ENCODE measurements at places on chromosomes 11 and 22.
A peak's percentile ranks its signal among the peaks of the same experiment; 100 is the strongest.

GRCh38 chr11:78727816-78728215 lies 153.2 kb upstream of the NARS2 start:
- no peak for DNase-seq

- DNase-seq = no peak
Measured at GRCh38 chr11:27976262-27976661, 131.7 kb downstream of the KIF18A start.

DNA sequence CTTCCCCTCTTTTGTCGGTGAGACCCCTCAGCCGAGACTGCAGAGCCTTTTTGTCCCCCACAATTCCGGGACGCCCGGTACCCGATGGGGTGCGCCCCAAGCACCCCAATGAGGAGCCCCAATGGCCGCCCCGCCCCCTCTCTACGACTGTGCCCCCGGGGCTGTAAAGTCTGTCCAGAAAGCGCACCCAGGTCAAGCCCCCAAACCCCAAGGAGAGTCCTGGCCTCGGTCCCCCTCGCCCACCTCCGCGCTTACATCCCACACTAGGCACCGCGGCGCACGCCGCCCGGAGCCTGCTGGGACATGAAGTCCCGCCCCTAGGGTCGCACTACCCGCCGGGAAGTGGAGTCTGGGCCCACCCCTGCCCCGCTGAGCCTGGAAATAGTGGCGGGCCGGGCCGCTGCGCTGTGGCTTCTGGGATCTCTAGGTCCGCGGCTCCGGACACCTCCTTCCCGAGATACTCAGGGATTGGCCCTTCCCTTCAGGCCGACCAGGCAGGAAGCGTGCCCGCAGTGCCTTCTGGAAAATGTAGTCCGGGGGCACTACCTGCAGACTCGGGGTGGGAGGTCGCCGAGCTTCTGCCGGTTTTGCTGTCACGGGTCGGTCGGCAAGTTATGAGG lies at the start of gene MEN1:
MEN1 (minus strand) TSS at position 281 of the 620 bp plus-strand sequence. CDS start 442 bp downstream, outside the sequence.
- peak; percentile 96 for DNase-seq

DNA sequence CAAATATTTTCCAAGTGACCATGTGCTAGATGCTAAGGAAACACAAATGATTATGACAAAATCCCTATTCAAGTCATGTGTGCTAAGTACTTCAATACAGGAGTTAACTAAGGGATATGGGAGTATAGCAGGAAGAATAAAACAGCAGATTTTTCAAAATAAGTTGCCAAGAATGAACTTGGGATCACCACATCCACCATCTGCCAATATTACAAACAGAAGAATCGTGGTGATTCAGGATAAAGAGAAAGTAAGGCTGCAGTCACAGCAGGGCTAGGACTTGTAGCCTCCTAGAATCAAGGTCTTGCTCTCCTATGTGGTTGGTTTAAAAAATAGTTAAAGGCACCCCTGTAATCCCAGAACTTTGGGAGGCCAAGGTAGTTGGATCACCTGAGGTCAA lies 34.3 kb downstream of the MRTFA start:
- no peak for DNase-seq

DNA sequence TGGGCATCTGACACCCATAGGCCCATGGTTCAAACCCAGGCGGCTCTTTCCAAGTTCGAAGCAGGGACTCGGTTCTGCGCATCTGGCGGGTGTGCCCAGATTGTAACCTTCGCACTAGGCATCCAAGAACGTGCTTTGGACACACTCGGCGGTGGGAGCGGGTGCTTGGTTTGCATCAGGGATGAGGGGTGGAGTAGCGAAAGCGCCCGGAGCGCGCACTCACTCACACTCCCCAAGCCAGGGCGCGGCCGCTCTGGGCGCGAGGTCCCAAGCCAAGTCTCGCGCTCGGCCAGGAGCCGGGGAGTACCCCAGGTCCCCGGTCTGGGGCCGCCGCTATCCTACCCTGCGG lies 243 bp upstream of the SYT9 start:
- DNase-seq = no peak

- no peak for DNase-seq
Measured at GRCh38 chr22:46752286-46752987, 10.0 kb upstream of the TBC1D22A start.

DNA sequence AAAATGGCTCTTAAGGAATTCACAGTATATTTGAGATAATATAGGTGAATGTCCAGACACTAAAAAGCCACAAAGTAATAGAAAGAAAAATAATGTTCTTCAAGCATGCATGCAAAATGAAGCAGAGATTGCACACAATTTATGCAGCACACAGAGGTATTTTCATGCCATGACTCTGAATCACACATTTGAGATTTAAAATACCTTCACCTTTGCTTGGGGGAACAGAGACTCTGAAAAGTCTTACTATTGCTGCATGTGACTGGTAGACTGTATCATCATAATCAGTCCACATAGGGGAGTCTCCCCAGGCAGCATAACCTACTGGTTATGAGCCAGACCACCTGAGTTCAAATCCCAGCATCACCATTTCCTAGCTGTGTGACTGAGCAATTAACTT lies 96.2 kb downstream of the RCN1 start:
- DNase-seq = no peak

- DNase-seq = peak; percentile 94
Measured at GRCh38 chr11:116062490-116063171, 558.4 kb upstream of the CADM1 start.

DNA sequence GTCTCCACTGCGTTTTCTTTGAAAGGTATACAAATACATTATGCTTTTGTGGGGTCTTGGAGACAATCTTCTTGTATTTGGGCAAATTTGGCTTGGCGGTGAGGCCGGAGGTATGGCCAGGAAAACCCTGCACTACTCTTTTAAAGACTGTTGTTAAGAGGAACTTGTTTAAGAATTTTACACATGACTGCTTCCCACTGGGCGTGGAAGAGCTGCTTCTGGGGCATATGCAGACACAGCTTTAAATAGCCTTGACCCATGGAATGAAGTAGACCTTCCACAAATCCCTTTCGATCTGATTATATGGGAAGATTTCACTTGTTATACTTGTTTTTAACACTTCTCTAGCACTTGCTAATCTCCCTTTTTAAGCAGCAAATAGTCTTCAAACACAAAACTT lies 453.6 kb downstream of the MN1 start:
- no peak for DNase-seq

DNA sequence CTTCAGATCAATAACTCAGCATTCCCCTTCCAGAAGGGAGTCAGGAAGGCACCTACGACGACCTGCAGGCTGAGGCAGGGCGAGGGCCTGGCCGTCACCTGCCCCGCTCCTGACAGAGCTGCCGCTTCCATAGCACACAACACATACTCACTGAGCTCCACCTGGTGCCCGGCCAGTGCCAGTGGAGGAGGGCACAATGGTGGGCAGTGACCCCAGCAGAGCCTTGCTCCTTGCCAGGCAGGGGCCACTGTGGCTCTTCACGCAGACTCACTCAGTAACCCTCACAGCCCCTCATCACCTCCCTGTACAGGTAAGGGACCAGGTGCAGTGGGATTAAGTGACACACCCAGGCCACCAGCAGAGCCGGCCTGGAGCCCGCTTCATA lies 24.6 kb downstream of the LRFN4 start:
- DNase-seq = no peak

DNA sequence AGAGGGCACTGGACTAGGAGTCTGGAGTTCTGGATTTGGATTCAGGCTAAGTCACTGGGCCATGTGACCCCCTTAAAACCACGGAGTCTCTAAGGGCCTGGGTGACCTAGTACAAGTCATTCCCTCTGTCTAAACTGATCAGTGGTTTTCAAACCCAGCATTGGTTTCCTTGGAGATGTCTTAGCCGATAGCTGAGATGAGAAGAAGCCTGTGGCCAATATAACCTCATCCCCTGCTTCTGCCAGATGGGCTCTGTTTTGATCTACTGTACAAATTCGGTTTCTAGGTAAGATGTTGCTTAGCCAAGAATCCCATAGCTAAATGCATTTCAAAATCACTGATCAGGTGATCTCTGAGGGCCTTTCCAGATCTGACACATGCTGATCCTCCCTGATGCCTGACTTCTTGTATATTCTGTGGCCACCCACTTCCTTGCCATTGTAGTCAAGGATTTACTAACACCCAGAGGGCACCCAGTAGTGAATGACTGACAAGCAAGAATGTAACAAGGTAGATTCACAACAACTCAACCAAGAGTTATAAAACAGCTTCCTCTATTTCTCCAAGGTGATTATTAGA lies 53.1 kb downstream of the GALNT18 start:
- DNase-seq = no peak

- DNase-seq = no peak
Measured at GRCh38 chr11:75201771-75202170, 38.8 kb upstream of the TPBGL start.

- no peak for DNase-seq
Measured at GRCh38 chr11:63165706-63166310, 21.8 kb upstream of the SLC22A24 start.

DNA sequence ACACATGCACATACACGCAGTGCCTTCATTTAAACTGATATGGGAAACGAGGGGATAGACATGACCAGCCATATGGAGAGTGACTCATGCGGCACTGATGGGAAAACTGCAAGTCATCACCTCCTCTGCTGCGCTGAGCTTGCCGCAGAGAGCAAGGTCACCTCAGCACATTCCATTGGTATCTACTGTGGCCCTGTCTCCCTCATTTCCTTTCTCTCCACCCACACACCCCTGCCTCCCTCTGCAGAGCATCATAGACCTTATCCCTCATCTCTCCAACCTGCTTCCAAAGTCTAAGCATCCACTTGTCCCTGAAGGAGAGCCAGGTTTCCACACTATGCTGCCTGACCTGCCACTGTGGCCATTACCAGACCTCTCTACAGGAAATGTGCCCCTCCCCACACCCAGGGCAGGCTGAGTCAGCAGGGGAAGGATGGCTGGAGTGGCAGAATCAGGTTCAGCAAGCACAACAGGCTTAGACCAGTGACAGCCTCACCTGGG lies 116.9 kb upstream of the SNX19 start:
- no peak for DNase-seq

GRCh38 chr22:42470366-42471082 lies 38.3 kb upstream of the NFAM1 start:
- DNase-seq = no peak

DNA sequence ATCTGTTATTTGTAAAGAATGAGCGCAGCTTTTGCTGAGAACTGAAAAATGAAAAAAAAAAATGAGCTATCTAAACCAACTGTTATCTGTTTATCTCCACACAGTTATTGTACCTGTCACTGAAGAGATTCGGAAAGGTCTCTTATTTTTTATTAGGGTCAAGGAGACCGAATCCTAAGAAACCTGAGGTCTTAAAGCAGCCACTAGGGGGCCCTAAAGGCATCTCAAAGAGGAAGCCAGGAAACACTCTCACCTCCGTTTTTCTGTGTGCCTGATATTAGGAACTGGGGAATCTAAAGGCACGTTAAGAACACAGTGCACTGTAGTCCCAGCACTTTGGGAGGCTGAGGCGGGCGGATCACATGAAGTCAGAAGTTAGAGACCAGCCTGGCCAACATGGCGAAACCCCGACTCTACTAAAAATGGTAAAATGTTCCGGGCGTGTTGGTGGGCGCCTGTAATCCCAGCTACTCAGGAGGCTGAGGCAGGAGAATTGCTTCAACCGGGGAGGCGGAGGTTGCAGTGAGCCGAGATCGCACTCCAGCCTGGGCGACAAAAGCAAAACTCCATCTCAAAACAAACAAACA lies 3.5 kb upstream of the LARGE1 start:
- peak; percentile 67 for DNase-seq

DNA sequence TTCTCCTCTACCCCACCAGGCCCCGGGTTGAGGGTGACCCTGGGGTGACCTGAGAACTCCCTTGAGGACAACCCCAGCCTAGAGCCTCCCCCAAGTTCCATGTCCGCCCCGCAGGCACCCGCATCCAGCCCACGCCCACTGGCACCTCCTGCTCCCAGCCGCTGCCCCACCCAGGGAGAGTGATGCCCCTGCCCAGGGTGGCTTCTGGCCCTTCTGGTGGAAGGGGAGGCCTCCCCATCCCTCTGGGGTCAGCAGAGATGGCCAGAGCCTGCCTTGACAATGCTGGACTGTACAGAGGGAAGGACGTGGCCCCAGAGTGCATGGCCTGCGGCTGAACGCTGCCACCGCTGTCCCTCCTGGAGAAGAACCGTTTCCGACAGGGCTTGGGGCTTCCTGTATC lies 1.1 kb upstream of the TH start:
- DNase-seq = no peak

Measured in NCI-H510A treated with DMSO at 0.1 percent for 48 hours (cell line).